Temporal lobe (tissue), 4 donors: ENCODE measurements at places on chromosomes 7 and 10. TPM values are rescaled to one million over a fixed set of nuclear protein-coding genes. Genes with fewer than 3 reads are reported as not detected.

Gene FAM20C
- 16.2 TPM for total RNA-seq

Gene SEMA3A
- 29.5 TPM for total RNA-seq

Gene NUTM2A
- 2.7 TPM for total RNA-seq

Gene SEC31B
- total RNA-seq, result 4.2 TPM

Gene GDF2
- total RNA-seq, result not detected

Gene SLC29A3
- total RNA-seq, result 1.2 TPM

Gene DMBT1
- total RNA-seq, result under 0.01 TPM

Gene GPNMB
- total RNA-seq, result 4.7 TPM

Gene ZCCHC24
- 5.7 TPM for total RNA-seq

Gene FAM241B
- 12.8 TPM for total RNA-seq
